ENCODE measurements at places on chromosomes 16 and 17.

GRCh38 chr16:86314402-86315025 is 195.8 kb upstream of the FOXF1 start:
- DNase-seq = no peak

DNA sequence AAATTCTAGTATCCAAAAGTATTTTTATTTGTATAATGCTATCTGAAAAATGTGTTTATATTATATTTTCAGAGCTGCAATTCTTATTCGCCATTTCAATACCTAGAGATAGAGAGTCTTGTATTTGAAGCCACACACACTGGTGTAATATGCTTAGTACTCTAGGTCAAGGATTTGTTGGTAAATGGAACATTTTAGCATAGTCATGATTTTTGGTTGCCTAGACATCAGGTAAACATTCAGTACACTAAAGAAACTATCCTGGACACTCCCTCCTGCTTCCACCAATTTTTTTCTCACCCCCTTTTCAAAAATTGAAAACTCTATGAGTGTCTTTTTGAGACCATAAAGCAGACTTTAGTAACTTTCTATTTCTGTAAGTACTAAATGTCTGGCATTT is 20.8 kb downstream of the ABHD15 start:
- no peak for DNase-seq

DNA sequence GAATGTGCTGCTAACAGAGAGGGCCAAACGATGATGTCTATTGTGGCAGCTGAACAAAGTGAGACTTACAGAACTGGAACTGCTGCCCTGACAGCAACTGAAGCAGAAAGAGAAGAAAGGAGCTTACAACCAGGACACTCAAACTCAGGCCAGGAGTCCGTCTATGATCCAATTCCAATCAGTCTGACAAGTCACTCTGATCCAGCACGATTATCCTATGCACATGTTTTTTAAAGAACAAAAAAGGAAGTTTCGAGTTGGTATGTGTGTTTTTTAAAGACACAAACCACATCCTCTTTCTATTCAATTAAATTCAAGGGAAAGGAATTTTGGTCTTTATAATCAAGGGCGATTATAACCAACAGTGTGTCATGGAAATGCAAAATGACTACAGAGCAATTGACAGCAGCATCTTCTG is 42.4 kb upstream of the MTMR4 start:
- DNase-seq = no peak

GRCh38 chr16:64408699-64409098 is 713.2 kb downstream of the CDH11 start:
- no peak for DNase-seq

DNA sequence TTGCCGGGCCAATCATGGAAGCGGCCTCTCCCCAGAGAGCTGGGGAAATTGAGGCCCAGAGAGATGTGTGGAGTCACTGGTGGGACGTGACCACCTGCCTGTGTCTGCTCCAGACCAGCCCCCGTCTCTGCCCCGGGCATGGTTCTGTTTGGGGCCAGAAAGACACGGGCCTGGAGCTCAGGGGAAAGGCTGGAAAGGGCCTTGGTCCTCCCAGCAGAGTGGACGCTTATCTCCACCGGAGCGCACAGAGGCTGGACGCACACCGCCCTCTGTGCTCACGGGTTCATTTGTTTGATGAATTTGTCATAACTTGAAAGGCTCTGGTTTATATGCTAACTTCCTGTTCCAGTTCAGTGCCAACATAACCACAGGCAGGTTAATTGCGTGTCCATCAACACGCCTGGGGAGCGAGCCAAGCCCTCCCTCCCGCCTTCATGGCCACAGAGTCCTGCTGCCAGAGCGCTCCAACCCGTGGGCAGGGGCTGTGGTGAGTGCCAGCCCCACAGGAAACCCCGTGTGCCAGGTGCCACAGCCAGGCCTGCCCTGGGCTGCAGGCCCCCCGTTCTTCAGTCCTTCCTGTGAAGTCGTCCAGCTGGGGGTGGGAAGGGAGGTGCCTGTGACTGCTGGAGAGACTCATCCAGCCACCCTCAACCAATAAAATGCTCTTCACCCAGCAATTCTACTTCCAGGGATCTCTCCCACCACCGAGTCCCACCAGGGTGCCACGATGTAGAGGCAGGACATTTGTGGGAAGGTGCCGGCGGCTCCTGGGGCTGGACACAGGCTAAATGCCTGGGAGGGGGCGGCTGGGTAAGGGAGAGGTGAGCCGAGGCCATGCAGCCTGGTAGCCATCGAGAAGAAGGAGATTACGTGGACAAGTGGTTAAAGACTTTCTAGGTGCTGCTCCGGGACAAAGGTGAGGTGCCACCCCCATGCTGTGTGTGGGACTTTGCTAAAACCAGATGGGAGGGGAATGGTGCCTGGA is 29.4 kb upstream of the BAHCC1 start:
- DNase-seq = no peak

DNA sequence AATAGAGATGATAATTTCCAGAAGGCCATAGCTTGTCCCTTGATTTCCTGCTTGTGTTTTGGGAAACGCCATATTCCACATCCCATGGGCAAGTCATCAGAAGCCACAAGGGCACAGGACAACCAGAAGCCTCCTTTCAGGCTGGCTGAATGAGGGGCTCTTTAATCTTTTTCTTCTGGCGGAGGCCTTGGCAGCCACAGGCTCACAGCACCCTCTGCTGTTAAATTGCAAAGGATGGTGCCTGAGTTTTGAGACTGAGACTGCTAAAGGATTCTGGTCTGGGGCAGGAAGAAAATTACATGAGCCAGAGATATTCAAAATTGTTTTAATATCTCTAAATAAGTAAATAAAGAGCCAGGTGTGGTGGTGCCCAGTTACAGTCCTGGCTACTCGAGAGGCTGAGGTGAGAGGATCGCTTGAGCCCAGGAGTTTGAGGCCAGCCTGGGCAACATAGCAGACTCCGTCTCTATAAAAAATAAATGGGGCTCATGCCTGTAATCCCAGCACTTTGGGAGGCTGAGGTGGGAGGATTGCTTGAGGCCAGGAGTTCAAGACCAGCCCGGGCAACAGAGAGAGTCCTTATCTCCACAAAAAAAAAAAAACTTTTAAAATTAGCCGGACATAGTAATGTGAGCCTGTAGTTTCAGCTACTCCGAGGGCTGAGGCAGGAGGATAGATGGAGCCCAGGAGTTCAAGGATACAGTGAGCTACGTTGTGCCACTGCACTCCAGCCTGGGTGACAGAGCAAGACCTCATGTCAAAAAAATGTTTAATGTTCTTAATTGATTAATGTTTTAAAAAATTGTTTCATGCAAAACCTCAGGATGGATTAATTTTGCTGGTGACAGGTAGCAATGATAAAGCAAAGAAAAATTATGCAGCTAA is 26.3 kb downstream of the AARSD1 start:
- DNase-seq = no peak

- DNase-seq = no peak
Measured at GRCh38 chr16:74487634-74488495, 66.6 kb upstream of the CLEC18B start.

- no peak for DNase-seq
Measured at GRCh38 chr17:51164911-51165679, 1.1 kb upstream of the NME2 start.

GRCh38 chr17:58508341-58509067 is 5.9 kb downstream of the MTMR4 start:
- DNase-seq = no peak

DNA sequence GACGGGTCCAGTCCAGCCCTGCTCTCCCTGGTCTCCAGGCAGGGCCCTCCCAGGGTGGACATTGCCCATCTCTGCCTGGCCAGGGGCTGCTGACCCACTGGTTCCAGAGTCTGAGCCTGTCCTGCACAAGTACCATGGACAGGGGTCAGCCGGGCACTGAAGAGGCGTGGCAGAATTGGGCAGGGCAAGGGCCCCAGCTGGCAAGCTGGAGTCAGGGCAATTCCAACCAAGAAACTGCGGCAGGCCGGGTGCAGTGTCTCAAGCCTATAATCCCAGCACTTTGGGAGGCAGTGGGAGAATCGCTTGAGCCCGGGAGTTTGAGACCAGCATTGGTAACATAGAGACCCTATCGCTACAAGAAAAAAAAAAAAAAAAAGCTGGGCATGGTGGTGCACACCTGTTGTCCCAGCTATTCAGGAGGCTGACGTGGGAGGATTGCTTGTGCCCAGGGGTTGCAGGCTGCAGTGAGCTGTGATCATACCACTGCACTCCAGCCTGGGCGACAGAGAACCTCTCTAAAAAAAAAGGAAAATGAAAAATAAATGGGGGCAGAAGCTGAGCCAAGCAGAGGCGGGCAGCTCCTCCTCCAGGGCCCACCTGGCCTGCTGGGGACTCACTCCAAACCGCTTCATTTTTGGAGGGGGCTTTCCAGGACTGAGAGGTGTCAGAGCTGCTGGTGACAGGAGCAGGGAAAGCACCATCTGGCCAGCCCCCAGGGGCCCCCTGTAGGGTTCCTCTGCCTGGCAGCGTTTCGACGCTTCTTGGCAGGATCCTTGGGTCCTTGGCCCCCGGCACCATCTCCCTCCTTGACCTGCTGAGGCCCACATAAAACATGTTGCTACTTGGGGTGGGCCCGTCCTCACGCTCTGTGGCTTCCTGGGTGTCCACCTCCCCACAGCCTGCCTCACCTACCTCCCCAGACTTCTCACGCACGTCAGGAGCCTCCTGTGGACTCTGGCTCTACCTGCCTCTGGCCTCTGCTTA is 2.9 kb upstream of the MAFG start:
- no peak for DNase-seq

DNA sequence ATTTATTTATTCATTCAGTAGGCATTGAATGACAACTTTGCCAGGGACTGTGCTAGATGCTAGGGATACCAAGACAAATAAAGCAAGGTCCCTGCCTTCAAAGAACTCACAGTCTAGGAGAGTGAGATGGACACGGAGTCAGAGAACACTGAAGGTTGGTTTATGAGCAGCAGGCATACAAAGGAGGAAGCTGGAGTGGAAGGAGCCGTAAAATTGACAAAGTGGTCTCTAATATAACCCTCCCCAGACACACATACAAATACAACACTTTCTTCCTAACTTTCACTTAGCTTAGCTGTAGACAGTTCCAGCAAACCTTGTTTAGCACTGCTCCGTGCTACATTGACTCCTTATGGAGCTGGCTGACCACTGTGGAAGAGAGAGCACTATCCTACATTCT is 229.7 kb downstream of the IRX3 start:
- DNase-seq = no peak

GRCh38 chr16:19468300-19468699 is 50.6 kb downstream of the TMC5 start:
- no peak for DNase-seq

DNA sequence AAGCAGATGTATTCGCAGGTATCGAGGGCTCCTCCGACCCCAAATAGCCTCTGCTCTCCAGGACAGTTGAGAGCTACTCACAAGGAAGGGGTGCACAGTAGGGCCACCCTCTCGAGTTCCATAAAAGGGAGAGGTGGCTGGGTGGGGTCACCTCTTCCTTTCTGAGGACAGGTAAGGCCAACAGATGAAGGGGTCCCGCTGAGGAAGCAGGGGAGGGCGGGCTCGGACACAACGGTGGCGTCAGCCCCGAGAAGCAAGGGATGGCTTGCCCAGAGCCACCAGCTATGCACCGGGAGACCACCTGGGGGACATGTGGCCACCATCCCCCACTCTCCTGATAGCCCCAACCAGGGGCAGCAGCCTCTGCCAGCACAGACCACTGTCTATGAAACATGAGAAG is 15.1 kb upstream of the CYTH1 start:
- DNase-seq = no peak

GRCh38 chr16:3654249-3654991 is at the start of gene DNASE1:
TSS of gene DNASE1 (plus strand) at chr16:3654691. CDS start at chr16:3655374, 683 bp downstream.
- DNase-seq = peak; percentile 55

DNA sequence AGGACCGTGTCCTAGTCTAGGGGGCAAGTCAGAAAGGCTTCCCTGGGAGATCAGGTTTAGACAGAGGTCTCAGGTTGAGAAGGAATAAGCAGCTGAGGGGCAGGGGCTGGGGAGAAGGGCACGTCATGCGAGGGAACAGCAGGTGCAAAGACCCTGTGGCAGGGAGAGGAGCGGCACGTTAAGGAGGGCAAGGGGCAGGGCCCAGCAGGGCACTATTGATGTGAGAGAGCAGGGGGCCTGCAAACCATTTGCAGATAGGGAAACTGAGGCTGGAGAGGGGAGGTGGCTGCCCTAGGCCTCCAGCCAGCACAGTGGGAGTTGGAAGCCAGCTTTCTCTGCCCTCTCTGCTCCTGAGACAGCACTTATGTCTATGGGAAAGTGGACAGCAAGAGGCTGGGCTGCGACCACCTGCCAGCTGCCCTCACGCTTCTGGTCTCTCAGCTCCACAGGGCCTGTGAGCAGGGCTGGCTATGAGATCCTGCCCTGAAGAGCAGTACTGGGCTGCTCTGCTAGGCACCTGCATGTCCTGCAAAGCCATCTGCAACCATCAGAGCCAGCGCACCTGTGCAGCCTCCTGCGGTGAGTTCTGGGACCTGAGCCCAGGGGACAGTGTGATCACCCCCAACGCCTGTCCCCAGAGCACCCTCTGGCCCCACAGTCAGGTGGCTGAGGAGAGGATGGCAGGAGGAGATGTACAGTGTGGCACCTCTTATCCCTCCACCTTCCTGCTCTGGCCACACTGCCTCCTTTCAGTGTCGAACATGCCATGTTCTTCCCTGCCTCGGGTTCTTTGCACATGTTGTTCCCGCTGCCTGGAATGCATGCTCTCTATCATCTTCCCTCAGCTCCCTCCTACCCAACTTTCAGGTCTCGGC is 61.5 kb downstream of the USP22 start:
- DNase-seq = no peak

GRCh38 chr16:83806731-83807130 is 1.0 kb upstream of the HSBP1 start:
- DNase-seq = no peak

- DNase-seq = no peak
Measured at GRCh38 chr16:31242206-31242605, 17.6 kb upstream of the ITGAM start.

DNA sequence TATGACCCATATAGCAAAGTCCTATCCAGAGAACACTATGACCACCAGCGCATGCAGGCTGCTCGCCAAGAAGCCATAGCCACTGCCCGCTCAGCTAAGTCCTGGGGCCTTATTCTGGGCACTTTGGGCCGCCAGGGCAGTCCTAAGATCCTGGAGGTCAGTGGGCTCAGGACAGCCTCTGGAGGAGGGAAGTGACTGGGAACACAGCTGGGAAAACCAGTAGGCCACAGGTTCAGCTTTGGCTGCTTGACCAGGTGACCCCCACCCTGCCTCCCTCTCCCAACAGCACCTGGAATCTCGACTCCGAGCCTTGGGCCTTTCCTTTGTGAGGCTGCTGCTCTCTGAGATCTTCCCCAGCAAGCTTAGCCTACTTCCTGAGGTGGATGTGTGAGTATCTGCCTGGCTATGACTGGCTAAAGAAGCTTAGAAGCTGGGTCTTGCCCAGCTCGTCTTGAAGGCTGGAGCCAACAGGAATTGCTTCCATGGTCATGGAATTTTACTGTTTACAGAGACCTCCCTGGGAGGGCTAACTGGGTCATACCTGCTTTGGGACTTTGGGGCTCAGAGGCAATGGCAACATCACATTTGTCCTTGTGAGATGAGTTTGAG is 1.5 kb upstream of the OVCA2 start:
- DNase-seq = no peak

All from stimulated activated CD4-positive, alpha-beta T cell treated with anti-CD3 and anti-CD28 coated beads, Interleukin-4, amount 100 ng/mL, for 48 hours (primary cell).